Retinal pigment epithelial cell (primary cell): ENCODE measurements at places on chromosomes 5 and 9.

DNA sequence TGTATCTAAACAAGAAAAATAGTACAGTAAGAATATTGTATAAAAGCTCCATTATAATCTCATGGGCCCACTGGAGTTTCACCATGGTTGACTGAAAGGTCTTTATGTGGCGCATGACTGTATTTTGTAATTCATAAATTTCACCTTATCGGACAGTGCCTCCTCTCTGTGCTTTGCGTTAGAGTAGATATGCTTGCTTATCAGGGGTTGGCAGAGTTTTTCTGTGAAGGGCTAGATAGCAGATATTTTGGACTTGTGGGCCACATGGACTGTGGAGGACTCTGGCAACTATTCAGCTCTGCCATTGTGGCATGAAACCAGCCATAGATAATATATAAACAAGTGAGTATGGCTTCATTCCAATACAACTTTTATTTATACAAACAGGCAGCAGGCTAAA is 23.2 kb downstream of the GAPVD1 start:
- DNase-seq, result no peak

GRCh38 chr5:1156033-1156753 is 44.3 kb upstream of the SLC12A7 start:
- DNase-seq, result no peak

DNA sequence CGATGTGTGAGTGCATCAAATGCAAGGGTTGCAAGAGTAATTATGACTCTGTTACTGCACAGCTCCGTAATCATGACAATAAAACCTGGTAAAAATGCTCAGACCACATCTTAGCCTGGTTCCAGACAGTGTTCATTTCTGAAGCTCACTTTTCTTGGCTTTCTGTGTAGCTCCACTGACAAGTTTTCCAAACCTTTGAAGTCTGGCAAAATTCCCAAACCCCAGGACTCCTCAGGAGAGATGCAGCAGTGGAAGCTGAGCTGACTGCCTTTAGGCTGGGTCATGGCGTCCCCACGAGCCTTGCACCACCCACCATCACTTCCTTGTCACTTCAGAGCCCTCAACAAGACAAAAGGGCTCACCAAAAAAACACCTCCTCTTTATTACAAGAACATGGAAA is 131.6 kb upstream of the TAS2R1 start:
- no peak for DNase-seq

DNA sequence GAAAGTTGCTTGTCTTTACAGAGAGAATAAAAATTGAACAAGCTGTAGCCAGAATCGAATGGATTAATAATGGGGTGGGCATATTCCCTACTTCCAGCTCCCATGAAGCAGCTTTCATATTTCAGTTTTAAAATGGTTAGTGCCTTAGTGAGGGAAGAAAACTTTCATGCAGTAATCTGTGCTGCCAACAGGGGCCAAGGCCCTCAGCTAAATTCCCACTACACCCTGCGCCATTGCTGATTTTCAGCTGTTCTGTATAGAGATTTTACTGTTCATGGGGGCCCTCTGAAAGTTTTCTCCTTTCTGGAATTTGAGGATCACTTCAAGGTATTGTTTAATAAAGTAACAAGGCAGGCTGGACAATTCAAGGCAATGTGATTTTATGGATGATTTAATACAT is 58.2 kb downstream of the CAST start:
- DNase-seq, result no peak

DNA sequence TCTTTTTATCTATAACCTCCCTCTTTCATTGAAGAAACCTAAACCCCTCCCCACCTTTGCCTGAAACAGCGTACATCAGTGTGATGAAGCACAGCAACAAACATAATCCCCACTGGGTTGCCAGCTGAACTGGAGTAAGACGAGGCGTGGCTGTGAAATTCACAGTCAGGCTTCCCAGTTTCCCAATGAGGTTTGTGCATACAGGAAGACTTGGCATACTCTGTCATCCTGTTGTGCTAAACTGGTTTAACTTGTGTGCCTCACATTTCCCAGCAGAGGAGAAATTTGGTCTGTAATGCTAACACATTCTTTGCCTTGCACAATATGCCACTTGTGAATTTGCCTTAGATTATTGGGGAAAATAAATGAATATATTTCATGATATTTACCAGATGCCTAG is 121.5 kb downstream of the SV2C start:
- no peak for DNase-seq

GRCh38 chr9:98158071-98158831 is 34.2 kb downstream of the CORO2A start:
- DNase-seq, result no peak

- no peak for DNase-seq
These were observed 190.4 kb upstream of the IER5L start for GRCh38 chr9:129368444-129368978.

DNA sequence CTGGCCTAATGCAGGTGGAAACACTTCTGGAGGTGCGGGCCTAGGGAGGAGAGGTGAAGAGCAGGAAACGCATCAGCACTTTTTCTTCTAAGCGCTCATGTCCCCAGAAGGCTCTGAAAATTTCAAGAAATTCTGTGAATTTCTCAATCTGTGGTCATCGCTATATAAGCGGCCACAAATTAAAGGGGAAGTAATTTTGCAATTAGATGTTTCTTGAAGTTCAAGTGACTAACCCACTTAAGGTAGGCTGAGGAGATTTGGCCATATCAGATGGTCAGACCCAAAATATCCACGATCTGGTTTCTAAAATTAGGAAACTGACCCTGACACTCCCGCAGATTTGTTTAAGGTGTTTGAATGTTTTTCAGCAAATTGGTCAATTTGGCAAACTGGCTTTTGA is 16.6 kb upstream of the HMGCR start:
- no peak for DNase-seq

- no peak for DNase-seq
These were observed 326.8 kb upstream of the SGCD start for GRCh38 chr5:156000115-156000514.

GRCh38 chr5:8474569-8474930 is 605.6 kb downstream of the MTRR start:
- DNase-seq, result no peak

DNA sequence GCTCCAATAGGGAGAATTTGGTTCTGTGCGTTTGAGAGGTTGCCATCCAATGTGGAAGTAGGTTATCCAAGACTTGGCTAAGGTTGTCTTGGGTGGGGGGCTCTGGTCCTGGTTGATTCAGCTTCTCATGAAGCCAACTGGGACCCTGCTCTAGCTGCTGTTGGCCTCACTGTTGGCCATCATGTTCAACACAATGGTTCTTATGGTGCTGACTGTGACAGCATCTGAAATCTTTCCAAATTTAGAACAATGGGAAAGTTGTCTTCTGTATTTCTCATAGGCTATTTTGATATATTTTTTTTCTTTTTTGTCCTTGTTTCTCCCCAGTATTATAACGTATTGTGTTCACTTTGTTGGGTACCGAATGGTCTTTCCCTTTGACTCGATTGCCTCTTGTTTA is 71.9 kb downstream of the GDNF start:
- no peak for DNase-seq

DNA sequence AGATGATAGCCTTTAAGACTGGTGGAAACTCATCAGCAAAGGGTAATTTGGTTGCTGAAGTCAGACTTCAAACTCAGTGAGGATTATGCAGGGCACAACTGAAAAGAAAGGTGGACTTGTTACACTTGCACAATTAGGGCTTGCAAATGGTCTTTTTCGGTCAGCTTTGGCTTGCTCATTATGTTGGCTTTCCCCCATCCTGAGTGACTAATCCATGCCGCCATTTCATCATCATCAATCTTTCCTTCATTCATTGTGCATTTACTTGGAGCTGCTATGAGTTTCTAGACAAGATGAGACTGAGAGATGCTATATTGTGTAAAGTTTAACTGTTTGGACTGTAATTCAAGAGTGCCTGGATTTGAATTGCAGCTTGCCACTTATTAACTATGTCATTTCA is 134.8 kb upstream of the PPP1R2B start:
- DNase-seq, result no peak

GRCh38 chr5:10695759-10696543 is 65.1 kb downstream of the DAP start:
- no peak for DNase-seq

GRCh38 chr5:121462441-121462840 is 389.2 kb upstream of the FTMT start:
- DNase-seq, result no peak

- no peak for DNase-seq
These were observed 42.1 kb upstream of the ZNF622 start for GRCh38 chr5:16507716-16508115.

- DNase-seq, result no peak
These were observed 18.4 kb downstream of the ENG start for GRCh38 chr9:127835991-127836516.

DNA sequence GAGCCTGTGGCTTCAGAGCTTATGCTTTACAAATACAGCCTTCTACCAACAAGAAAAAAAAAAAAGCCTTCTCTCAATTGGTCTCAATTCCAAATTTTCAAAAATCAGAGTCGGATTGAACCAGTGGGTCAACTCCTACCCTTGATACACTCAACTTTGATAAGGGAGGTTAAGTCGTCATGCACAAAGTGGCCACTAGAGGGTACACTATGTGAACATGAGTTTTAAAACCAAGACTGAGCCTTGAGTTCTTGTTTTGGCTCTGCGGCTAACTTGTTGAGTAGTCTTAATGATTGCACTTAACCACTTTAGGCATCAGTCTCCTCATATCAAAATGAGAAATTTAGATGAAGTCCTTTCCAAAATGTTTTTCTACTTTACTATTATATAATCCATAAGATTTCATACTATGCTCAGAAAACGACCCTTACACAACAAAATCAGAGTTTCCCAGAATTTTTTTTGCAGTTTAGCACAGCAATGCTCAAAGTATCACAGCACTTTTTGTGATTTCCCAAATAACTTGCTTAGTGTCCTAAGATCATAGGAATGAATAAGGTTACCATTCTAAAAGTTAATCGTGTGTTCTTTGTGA is 92.9 kb upstream of the MTAP start:
- DNase-seq, result no peak

- no peak for DNase-seq
These were observed 17.7 kb upstream of the CPLX2 start for GRCh38 chr5:175853573-175854230.

- DNase-seq, result no peak
These were observed 96.4 kb downstream of the ADCY2 start for GRCh38 chr5:7492371-7492770.

DNA sequence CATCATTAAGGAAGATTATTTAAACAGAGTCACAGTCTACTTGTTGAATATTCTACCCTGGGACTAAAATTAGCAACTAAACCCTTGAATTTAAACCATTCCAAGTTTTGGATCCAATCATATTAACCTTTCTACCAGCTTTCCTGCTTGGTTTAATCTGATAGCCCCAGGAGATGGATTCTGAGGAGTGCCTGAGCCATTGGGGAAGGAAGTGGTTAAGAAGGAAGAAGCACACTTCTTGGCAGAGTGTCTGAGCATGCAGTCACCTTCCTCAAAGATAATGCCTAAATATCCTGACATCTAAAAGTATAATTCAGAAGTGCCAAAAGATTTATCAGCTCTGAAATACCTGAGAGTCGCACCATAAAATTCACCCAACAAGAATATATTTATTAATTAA is 74.1 kb upstream of the SNCAIP start:
- no peak for DNase-seq

GRCh38 chr9:117043159-117043558 is 356.1 kb downstream of the TRIM32 start:
- DNase-seq, result no peak

- DNase-seq, result no peak
These were observed 11.9 kb upstream of the DDX41 start for GRCh38 chr5:177528631-177529030.
